ENCODE measurements at places on chromosomes 2 and 18.

- no peak for DNase-seq
Measured at GRCh38 chr18:46167971-46168370, 63.8 kb downstream of the HAUS1 start.

GRCh38 chr2:75560022-75560767 lies 544 bp downstream of the EVA1A start:
- no peak for DNase-seq

DNA sequence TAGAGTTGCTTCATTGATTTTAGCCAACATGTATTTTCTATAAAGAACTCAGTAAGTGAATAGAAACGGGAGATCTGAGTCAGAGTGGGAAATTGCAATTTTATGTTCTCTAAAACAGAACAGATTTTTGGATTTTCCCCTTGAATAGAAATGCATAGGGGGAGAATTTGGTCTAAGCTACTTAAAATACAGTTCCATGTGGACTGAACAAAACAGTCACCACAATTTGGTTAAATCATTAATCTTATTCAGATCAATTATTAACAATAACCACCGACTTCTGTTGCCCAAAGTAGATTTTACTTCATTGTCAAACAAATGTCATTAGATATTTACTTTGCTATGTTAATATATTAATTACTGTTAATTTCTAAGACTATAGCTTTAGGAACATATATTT lies 107.7 kb downstream of the SCG2 start:
- DNase-seq, result no peak

GRCh38 chr2:145303536-145303935 lies 783.6 kb upstream of the ZEB2 start:
- no peak for DNase-seq

GRCh38 chr18:8548186-8548585 lies 61.1 kb upstream of the RAB12 start:
- no peak for DNase-seq

DNA sequence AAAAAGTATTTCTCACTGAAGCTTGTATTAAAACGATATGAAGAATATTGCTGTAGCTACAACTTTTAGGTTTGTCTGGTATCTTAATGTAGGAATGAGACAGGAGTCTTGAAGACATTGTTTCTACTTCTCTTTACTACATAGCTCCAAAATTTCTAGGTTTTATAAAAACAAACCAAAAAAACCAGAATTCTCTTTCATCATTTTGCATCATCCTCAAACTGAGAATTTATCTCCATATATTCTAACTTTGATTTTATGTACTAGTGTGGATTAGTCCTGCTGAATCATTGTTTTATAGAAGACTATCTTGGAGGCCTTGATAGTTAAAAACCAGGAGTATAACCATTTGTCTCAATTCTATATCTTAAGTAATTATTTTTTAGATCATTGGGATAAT lies 100.2 kb downstream of the ICA1L start:
- DNase-seq, result no peak

DNA sequence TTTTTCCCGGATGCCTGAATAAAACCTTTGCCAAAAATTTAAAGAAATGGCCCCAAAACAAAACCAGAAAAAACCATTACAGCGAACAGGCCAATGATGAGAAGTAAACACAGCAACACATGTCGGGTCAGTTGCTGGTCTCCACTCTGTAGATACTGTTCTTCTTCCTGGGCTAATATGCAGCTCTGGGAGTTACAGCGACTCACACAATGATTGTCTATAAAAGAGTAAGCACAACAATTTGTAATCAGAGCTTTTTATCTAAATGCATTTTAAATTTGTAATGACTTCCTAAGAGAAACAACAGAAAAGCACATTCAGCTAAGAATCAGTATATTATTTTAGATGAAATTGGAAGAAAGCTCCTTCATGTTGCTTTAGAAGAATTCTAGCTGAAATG lies 40.3 kb downstream of the GPR155 start:
- DNase-seq, result no peak

- no peak for DNase-seq
Measured at GRCh38 chr2:100107440-100107839, 35.0 kb downstream of the AFF3 start.

GRCh38 chr18:31977270-31977872 lies 34.4 kb upstream of the TRAPPC8 start:
- no peak for DNase-seq

Measured in stimulated activated CD4-positive, alpha-beta T cell treated with anti-CD3 and anti-CD28 coated beads, Interleukin-4, amount 100 ng/mL, for 1 hour (primary cell).